ENCODE measurements at places on chromosomes 12 and 14.

- no peak for DNase-seq
These were observed at the start of gene ASIC1 for GRCh38 chr12:50057000-50057841. TSS of gene ASIC1 (plus strand) at chr12:50057596. CDS start at chr12:50058767, 1,171 bp downstream.

DNA sequence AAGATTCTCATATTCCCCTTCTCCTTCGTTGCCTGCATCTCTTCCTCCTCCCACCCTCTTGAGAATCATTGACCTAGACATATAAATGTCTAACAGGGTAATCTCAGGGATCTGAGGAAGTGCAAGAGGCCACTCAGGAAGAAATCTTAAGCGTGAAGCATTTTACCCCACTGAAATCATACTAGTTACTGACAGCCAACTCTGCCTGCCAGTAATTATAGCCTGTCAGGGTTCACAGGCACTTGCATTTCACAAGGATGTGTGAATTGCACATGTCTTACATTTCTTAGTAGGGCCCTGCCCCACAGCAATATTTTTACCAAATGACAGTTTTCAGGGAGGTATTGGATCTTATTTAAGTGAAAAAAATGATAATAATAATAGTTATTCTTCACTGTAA, 127.2 kb downstream of the SLC15A5 start:
- no peak for DNase-seq

DNA sequence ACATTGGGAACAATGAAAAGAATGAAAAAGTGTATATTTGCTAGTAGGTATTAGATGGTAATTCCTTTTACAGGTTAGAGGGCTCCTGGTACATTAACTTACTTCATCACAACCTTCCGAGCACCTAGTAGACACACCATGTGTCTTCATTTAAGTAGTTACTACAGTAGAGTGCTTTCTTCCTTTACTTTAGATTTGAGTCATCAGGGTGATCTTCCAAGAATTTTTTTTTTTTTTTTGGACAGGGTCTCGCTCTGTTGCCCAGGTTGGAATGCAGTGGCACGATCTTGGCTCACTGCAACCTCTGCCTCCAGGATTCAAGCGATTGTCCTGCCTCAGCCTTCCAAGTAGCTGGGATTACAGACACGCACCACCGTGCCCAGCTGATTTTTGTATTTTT, 79.7 kb upstream of the TRAF3 start:
- no peak for DNase-seq

DNA sequence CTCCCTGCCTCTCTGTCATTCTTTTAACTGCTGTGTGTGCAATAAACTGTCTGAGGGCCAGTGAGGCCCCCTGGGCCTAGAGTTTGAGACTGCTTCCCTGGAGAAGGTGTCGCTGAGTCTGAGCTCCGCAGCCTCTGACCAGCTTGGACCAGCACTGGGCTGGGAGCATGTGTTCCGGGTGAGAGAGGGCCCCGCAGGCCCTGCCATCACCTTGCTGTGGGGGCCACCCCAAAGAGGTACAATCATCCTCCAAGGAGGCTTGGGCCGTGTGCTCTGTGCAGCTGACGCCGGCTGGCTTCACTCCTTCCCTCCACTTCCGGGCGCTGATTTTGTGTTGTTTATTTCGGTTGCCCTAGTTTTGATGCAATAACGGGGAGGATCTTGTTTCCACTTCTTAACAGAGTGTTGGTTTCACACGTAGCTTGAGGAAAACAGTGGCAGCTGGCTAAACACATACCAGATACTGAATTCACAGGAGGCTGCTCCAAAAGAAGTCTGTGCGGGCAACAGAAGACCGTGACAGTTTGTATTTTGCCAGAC, 121.6 kb downstream of the TMEM132C start:
- no peak for DNase-seq

DNA sequence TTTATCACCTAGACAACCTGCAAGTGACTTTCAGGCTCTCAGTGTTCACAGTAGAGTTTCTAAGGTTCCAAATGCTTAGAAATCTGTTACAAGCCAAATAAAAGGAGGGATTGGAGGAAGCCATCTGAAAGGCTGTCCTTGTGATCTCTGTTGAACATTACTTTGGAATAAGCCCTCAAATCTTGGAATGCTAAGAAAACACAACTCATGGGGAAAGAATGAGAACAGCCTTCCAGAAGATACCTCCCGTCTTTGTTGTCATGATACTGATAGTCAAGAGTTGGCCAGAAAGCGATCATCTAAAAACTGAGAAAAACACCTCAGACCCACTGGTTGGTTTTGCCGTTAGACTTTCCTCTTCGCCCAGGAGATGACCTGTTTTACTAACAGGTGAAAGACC, 44.4 kb upstream of the KCNK13 start:
- DNase-seq, result no peak

DNA sequence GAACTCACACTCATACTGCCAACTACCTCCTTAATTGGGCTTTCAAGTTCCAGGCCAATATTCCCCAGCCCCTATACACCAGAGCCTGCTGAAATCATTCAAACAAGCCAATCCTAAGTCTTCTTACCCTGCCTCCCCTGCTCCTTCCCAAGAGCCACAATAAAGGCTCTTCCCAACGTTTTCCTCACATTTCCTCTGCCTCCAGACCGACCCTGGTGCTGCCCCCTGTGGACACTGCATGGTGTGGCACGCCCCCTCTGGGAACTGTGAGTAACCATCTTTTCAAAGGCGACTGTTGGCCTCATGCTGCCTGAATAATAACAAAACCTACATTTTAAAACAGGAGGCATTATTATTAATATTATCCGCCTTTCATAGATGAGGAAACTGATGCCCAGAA, 111.6 kb upstream of the NOS1 start:
- DNase-seq, result no peak

DNA sequence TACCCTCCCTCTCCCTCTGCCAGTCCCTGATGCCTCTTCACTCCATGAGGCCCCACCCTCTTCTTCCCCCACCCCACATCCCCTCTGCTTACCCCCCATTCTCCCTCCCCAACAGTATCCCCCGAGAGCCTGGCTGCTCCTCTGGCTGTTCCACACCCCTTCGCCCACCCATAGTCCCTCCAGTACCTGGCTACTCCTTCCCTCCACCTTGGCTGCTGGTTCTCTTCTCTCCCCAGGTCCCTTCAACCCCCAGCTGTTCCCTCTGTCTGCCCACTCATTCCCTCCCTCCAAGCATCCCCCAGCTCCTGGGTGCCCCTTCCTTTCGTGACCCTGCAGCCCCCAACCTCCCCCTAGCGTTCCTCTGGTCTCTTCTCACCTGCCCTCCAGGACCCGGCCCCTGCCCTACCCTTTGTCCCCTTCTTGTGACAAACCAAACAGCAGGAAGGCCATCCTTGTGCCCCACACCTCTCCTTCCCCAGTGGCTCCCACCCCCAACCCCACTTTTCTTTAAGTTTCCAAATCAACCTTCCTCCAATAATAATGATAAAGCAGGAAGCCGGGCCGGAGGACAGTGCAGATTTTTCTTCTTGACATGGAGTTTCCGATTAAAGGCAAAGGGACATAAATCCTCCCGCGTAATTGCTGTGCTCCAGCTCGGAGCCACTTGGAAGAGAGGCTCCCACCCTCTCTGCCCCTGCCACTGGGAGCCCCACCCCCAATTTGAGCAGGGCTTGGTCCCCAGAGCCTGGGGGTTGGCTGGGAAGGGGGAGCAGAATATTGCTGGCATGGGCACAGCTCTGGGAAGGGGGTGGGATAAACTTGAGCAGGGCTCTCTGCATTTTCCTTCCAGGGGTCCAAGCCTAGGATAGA, 40.0 kb downstream of the SMUG1 start:
- DNase-seq, result no peak

Measured in pulmonary artery endothelial cell (primary cell).